ENCODE measurements at places on chromosomes 5 and 9. TPM values are rescaled to one million over a fixed set of nuclear protein-coding genes. Genes with fewer than 3 reads are reported as not detected.

The UGCG gene
- 23.9 TPM for total RNA-seq

- DNase-seq, result no peak
Observed at GRCh38 chr5:146909255-146910068, 30.9 kb upstream of the PPP2R2B start.

DNA sequence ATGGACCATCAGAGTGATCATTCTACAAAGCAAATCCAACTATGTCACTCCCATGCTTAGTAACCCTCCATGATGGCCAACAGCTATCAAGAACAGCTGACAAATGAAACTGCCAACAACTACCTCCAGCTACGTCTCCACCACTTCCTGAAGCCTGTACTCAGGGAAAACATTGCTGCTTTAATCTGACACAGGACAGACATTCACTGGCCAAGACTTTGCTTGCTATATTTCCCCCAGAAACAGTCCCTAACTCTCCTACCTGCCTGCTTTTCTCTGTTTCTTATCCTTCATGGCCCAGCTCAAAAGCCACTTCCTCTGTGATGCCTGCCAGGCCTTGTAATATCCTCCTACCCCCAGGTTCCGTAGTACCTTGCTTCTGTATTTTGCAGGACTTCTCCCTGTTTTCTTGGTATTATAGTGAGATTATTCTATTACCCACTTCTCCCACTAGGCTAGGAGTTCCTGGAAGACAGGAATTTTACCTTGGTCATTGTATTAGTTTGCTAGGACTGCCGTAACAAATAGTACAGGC lies 14.7 kb upstream of the RAB14 start:
- no peak for DNase-seq

DNA sequence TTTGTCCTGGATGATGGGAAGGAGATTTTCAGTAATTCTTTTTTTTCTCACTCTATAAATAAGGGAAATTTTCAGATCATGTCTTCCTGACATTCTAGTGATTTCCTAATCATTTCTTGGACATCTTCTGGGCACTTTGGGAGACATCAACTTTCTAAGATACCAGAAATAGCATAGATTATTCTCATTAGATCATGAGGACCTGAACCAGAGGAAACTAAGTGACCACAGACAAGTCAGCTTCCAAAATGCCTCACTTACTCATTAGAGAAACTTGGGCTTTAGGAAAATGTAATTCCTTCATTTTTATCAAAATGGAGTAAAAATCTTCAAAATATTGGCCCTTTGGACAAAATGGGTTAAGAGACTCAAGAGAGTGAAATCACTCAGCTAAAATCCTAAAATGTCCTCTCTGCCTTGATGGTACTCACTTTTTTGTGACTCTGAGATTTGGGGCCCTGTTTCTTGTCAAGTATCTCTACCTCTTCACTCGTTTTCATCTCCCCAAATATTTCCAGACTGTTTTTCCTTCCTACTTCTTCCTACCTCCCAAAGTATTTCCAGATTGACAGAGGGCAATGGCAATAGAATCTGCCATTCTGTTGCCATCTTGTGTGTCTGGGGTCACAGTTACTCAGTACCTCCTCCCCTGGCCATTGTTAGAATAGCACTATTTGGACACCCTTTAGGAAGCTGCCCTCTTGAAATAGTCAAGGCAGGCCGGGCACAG lies 194.5 kb downstream of the NR3C1 start:
- DNase-seq, result no peak

The SLCO6A1 gene
- not detected for total RNA-seq

The SPINK13 gene
- total RNA-seq, result not detected

The LURAP1L gene
- 2.7 TPM for total RNA-seq

DNA sequence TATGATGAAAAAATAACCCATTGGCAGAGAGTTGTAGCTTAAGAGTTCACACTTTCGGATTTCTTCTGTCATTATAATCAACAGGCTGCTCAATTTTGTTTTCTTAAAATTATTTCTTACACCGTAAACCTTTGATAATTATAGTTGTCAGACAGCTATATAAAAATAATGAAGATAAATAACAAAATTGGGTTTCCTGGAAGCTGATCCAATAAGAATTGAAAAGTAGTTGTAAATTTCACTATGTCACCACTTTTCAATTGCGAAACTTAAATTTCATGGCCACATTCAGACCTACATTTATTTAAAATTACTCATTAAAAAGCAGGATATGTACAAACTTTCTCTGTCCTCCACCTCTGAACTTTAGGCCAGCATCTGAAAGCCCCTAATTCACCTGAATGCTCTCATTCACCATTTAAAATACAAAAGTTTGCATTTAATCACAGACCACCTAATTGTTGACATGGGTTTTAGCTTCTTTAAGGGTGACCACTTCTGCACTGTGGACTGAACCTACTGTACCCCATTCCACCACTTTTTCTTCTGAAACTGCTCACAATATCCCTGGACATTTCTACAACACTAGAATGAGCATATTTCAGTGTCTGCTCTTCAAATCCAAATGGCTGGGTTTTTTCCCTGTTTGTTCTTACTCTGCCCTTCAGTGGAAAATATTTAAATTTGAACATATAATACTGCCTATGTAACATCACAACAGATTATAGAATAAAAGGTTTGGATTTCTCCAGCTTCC lies 680 bp downstream of the SELENOP start:
- DNase-seq, result no peak

The MYOZ3 gene
- total RNA-seq, result 1.2 TPM

The ZNF883 gene
- total RNA-seq, result 1.5 TPM

The PCDHB9 gene
- total RNA-seq, result 1.0 TPM

DNA sequence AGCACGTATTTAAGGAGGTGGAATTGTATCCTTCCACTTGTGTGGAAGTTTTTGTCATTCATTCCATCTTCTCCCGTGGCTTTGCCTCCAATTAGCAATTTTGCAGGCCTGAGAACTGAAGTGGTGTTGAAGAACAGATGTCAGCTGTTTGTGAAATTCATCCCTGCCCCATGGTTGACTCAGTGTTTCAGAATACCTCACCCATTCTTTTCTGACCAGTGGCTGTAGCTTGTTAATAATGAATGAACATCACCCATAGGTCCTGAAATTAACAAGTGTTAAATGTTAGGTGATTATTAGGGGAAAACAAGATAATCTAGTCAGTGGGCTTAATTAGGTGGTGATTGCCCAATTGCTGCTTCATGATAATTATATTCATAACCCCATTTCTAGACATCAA lies 11.7 kb downstream of the ZNF462 start:
- DNase-seq, result no peak

The SLC46A2 gene
- total RNA-seq, result not detected

The BTNL8 gene
- total RNA-seq, result 0.14 TPM

DNA sequence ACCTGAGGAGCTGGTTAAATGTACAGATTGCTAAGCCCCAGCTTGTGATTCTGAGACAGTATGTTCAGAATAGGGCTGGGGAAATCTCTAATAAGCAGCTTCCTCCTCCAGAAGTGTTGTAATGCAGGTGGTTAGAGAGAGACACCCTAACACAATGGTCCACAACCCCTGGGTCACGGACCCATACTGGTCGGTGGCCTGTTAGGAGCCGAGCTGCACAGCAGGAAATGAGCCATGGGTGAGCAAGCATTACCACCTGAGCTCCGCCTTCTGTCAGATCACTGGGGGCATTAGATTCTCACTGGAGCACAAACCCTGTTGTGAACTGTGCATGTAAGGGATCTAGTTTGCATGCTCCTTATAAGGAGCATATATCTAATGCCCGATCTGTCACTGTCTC lies 61.8 kb downstream of the SLC36A1 start:
- no peak for DNase-seq

GRCh38 chr9:116365056-116365471 lies 211.5 kb downstream of the PAPPA start:
- DNase-seq, result peak; percentile 33

- DNase-seq, result no peak
Observed at GRCh38 chr9:93114984-93115335, 18.9 kb downstream of the CARD19 start.

GRCh38 chr9:84996029-84996428 lies 326.5 kb downstream of the NTRK2 start:
- no peak for DNase-seq

The GOLM1 gene
- 162 TPM for total RNA-seq

- no peak for DNase-seq
Observed at GRCh38 chr9:129109537-129109903, 1.1 kb downstream of the CRAT start.

The PKD2L2 gene
- total RNA-seq, result not detected

- no peak for DNase-seq
Observed at GRCh38 chr5:151216781-151217180, 7.1 kb downstream of the CCDC69 start.

DNA sequence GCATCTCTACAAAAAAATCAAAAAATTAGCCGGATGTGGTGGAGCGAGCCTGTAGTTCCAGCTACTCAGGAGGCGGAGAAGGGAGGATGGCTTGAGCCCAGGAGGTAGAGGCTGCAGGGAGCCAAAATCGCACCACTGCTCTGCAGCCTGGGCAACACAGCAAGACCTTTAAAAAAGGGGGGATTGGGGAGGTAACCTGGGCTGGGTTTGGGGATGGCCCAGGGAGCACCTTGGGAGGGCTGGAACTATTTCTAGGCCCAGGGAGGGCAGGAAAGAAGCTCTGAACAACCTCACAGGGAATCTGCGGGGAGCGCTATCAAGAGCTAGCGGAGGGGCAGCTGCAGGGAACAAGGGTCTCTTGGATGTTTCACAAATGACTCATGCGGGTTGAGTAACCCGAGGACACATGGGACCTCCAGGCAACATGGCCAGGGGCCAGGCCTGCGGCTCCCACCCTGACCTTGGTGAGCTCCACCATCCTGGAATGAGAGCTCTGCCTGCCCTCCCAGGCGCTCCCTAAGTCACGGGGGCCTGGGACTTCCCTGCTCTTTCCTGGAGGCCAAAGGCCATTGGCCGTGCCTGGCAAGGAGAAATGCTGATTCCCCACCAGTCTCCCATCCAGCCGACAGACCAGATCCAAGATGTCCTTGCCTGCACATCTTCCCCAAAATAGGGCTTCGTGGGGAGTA lies 23.4 kb downstream of the SARDH start:
- DNase-seq, result no peak

GRCh38 chr5:138138949-138139780 lies at the start of gene NME5:
NME5 (minus strand) TSS chr5:138139428; CDS start chr5:138138780, 648 bp downstream.
- DNase-seq, result peak; percentile 56

DNA sequence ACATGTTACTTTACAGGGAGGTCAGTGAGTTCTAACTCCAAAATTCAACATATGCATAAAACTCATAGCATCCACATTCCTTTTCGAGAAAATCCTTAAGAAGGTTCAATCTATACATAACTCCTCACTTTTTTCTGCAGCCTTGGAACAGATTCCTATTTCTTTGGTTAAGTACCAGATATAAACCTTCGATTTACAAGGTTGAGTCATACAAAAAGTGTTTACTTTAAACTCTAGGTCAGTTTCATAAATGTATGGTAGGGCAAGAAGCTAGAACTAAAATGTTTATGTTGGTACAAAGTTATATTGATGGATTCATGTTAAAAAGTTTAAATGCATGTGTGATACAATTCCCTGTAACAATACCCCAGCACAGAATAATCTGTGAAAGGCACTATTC lies 19.4 kb downstream of the CDKN2AIPNL start:
- DNase-seq, result no peak

- DNase-seq, result no peak
Observed at GRCh38 chr5:139245637-139246339, 47.6 kb upstream of the SIL1 start.

The PRDM12 gene
- total RNA-seq, result not detected

The SMARCA2 gene
- total RNA-seq, result 175 TPM

The CSF1R gene
- total RNA-seq, result 11.0 TPM

- DNase-seq, result no peak
Observed at GRCh38 chr9:108956022-108956630, 21.9 kb downstream of the ABITRAM start.

The IL5 gene
- not detected for total RNA-seq

GRCh38 chr5:173581408-173582215 lies 34.8 kb downstream of the BOD1 start:
- no peak for DNase-seq

DNA sequence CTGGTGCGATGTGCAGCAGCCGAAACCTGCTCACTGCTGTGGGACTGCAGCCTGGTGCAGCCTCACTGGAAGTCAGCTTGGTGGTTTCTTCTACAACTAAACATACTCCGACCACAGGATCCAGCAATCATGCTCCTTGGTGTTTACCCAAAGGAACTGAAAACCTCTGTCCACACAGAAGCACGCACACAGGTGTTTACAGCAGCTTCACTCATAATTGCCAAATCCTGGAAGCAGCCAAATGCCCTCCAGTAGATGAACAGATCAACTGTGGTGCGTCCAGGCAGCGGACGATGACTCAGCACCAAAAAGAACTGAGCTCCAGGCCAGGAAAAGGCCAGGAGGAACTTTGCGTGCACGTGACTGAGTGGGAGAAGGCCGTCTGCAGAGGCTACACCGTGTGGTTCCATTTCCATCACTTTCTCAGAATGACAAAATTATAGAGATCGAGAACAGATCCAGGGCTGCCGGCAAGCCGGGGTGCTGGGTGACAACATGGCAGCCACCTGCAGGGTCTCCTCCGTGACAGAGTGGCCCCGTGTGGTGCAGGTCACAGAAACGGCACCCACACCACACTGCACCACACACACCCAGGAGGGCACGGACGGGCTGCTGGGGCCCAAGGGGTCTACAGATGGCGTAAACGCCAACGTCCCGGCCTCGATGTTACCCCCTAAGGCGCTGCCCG lies 23.1 kb upstream of the NSMF start:
- DNase-seq, result peak; percentile 88

The C5orf24 gene
- total RNA-seq, result 39.5 TPM

The TMEM252 gene
- total RNA-seq, result not detected

DNA sequence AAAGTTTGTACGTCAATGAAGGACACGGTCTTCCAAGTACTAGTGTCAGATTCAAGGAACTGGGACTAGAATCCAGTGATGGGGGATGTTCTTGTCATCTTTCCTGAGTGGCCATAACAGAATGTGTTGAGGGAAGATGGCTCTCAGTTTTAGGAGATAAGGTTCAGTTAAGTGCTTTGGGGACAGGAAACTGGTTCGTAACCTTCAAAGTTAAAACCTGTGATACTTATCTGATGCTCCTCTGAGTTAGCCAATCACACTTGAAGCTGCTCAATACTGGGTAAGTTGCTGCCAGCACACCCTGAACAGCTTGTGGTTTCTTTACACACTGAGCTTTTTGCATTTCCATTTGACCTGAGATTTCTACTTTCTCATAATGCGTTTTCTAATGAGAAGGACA lies 64.4 kb downstream of the PIK3R1 start:
- no peak for DNase-seq

GRCh38 chr5:155676967-155677366 lies 650.0 kb upstream of the SGCD start:
- no peak for DNase-seq

DNA sequence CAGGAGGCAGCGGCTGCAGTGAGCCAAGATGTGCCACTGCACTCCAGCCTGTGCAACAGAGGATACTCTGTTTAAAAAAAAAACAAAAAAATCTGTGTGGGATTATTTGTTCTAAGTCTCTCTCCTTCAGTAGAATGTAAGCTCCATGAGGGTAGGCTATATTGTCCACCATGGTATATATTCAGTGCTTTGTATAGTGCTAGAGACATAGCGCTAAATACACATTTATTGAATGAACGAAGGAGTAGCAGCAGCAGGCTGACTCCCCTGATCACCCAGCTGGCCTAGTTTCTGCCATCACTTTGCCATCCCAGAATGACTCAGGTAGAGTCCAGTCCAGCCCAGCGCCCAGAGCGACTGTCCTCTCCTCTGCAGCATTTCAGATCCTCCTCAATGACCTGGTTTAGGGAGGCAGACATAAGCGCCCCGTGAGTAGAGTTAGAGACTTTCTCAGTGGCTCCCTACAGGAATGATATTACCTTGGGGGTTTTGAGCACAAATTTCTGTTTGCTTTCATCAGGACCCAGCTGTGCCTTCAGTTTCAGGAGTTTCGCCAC lies 716 bp downstream of the HARS1 start:
- DNase-seq, result no peak
